GM12891 (cell line): ENCODE measurements at places on chromosomes 11 and 22.

DNA sequence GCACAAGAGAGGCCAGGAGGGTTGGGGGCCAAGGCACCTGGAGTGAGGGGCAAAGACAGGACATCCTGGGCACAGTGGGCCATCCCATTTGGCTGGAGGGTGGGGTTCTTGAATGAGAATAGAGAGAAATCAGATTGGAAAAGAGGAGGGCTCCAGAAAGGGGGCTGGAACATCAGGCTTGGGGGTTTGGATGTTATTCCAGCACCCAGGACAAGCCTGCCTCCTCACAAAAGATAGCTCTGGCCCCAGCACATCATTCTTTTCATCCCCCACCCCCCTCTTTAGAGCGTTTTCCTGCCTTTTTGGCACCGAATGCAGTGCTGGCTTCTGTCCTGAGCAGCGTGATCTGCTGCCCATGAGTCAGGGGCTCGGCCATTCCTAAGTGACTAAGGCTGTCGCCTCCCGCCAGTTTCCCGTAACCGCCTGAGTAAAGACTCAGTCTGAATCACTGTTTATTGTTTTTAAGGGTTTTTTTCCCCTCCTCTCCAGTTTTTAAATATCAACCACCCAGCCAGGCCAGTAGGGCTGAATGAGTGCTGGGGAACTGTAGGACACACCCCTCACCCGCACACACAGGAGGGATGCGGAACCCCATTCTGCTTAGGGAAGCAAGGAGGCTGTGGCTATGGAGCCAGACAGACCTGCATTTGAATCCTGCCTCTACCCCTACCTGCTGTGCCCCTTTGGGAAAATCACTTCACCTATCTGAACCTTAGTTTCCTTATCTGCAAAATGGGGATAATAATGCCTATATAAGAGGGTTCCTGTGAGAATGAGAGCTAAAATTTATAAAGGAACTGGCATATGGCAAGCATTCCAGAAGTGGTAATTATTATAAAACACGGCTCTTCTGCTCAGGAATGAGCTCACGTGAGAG is 32.4 kb upstream of the NAV2 start:
- DNase-seq, result no peak

- no peak for DNase-seq
Measured at GRCh38 chr11:128772814-128773213, 78.9 kb downstream of the FLI1 start.

- DNase-seq, result no peak
Measured at GRCh38 chr11:95686265-95686664, 103.3 kb downstream of the FAM76B start.

GRCh38 chr22:45291061-45291930 is 6.5 kb downstream of the UPK3A start:
- no peak for DNase-seq

DNA sequence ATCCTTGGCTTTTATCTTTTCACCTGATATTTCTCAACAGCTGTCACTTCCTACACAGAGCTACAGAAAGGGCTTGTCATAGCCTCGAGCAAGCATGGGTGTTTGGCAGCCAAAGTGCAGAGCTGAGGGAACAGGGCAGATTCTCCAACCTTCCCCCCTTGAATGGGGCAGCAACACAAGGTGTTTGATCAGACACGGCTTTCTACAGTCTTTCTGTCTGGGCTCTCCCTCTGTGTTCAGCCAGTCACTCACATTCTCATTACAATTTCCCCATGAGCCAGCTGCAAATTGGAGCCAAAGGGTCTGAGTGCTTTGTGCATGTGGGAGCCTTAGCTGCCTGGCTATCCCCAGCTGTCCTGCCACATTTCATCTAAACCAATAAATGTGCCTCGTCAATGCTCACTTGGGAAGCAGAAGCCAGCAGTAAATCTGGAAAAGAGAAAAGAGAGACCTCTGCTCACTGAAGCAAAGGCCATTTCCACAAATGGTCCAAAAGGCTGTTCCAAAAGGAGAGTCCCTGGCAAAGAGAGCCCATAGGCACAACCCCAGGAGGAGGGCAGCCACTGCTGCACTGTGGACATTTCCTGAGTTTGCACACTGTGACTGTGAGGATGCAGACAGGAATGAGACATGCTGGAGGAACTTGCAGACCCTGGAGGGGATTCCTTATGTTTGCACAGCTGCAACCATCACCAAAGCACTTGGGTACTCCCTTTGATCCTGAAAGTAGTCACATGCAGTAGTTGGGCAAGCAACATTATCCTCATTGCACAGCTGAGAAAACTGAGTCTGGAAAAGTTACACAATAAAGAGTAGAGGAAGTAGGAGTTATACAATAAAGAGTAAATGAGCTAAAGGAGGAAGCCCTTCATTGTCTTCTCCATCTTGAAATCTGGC is 186.8 kb downstream of the FAM181B start:
- no peak for DNase-seq

- DNase-seq, result no peak
Measured at GRCh38 chr11:65053827-65054508, 4.4 kb downstream of the NAALADL1 start.

GRCh38 chr11:30310623-30311022 is 12.3 kb upstream of the ARL14EP start:
- no peak for DNase-seq
